ENCODE measurements at places on chromosomes 13 and 19.

DNA sequence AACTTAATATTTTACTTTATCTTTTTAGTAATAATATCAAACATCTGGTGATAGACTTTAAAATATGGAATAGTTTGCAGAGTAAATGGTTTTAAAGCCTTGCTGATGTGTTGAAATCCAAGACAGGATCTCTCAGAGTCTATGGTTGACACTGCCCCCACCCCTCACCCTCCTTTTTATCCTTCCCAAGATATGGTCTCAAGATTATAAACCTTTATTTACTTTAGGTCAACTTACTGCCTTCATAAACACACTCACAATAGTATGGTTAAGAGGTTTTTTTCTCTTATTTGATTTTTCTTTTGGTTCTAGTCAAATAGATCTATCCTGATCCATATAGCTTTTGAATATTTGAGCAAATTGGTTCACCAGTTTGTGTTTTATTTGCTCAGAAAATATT, 39.0 kb downstream of the PAN3 start:
- DNase-seq, result no peak

DNA sequence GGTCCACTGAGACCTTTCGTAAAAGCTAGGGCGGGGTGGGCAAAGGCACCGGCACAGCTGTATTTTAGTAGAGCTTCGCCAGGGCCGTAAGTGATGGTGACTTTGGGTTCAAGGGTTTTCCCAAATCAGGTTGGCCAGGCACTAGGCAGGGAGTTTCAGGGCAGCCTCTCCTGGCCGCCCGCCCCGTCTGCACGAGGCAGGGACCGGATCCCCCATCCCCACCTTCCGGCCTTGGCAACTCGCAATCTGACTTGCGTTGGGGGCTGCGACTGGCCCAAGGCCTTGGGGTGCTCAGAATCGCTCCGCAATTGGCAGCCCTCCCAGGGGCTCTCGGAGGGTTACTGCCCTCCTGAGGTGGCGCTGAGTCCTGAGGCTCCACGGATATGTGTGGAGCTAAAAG, 4.1 kb upstream of the ZIC5 start:
- no peak for DNase-seq

GRCh38 chr19:39816287-39817048, 17.5 kb downstream of the DYRK1B start:
- DNase-seq, result no peak

DNA sequence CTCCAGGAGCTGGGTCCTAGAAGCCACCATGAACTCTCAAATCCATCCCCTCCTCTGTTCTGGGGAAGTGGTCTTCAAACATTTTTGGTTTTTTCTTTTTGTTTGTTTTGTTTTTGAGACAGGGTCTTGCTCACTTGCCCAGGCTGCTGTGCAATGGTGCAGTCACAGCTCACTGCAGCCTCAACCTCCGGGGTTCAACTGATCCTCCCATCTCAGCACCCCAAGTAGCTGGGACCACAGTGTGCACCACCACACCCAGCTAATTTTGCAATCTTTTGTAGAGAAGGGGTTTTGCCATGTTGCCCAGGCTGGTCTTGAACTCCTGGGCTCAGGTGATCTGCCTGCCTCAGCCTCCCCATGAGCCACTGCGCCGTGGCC, 7.0 kb downstream of the BLVRB start:
- no peak for DNase-seq

DNA sequence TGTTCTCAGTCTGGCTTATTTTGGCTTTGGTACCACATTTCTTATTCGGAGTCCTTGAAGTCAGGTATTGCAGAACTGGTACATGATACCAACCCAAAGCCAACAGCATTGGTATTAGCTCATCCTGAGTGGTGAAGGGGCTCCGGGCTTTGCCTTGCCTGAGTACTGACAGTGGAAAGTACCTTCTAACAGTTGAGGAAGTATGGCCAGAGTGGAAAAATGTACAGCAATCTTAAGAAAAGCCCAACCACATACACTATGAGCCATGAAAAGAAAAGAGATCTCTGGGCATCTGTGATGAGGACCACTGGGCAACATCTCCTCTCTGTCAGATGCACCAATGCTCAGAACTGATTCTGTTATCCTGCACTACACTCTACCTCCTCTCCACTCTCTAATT, 8.3 kb downstream of the LCP1 start:
- no peak for DNase-seq

- no peak for DNase-seq
Measured at GRCh38 chr19:38264486-38265212, at the start of gene SPINT2. Gene SPINT2 (plus strand): TSS chr19:38264573. CDS start chr19:38264893, 320 bp downstream.

GRCh38 chr13:101775267-101775666, 322.8 kb downstream of the ITGBL1 start:
- no peak for DNase-seq

DNA sequence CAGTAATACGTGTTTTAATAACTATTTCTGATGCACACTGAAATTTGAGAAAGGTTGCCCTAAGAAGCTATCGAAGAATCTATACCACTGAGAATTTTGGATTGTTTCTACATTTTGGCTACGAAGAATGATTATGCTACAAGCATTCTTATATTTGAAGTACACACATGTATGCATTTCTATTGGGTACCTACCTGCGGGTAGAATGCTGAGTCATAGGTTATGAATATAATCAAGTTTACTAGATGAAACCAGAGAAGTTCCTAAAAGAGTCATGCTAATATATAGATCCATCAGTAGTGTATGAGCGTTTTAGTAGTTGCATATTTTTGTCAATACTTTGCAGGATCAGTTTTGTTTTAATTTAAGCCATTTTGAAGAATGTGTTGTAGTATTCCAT, 62.0 kb upstream of the PCDH20 start:
- DNase-seq, result no peak

DNA sequence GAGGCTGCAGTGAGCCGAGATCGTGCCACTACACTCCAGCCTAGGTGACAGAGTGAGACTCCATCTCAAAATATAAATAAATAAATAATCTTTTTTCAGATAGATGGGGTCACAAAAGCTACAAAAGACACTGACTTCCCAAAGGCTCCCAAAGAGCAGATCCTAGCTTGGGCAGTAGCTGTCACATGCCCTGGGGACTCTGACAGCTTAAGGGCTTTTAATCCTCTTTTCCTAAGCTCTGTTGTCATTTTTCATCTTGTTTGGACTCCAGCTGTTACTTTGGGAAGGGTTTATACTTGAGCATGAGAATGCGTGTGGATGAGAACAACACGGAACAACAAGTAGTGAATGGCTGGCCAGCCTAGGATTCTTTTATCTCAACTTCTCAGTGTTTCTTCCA, 231.7 kb downstream of the MZT1 start:
- no peak for DNase-seq

- no peak for DNase-seq
Measured at GRCh38 chr19:30743011-30743410, 370.8 kb downstream of the ZNF536 start.

DNA sequence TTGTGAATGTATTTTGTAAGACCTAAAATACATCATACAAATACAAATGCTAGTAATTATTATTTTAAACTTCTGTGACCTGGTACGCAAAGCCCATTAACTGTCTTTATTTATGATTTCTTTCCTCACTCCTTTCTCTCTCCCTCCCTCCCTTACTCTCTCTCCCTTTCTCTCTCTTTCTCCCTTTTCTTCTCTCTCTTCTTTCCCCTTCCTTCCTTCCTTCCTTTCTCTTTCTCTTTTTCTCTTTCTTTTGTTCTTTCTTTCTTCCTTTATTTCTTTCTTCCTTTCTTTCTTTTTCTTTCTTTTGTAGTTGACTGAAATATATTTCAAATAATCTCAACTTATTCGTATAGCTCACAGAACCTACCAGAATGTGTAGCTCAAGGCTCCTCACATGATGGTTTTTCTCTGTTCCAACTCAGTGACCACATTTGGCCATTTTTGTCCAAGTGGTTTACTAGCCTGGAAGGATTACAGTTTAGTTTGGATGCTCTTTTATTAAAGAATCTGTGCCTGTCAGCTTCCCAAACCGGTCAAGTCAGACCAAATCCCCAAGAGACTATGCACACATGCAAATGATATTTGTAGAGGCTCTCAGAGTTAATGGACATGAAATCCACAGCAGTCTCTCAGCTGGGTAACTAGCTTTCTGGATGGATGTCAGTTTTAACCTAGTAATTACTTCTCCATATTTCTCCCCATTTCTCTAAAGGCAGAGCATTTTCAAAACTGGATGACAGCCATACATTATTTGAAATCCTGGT, 71.7 kb downstream of the POSTN start:
- DNase-seq, result no peak

DNA sequence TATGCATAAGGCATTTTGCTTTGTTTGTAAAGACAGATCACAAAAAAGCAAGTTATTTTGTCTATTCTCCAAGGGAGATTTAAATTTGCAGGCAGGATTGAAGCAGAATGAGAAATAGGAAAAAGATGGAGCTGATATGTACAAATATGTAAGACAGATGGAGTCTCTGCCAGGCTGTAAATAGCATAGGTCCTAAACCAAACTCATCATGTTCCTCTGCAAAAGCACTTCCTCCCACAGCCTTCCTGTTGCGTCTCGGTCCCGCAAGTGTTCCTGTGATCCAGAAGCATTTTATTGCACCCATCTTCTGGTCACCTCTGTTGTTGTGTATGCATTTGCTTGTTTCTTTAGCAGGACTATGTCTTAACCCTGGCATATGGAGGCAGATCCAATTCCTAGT, 95.7 kb upstream of the CLDN10 start:
- DNase-seq, result no peak

DNA sequence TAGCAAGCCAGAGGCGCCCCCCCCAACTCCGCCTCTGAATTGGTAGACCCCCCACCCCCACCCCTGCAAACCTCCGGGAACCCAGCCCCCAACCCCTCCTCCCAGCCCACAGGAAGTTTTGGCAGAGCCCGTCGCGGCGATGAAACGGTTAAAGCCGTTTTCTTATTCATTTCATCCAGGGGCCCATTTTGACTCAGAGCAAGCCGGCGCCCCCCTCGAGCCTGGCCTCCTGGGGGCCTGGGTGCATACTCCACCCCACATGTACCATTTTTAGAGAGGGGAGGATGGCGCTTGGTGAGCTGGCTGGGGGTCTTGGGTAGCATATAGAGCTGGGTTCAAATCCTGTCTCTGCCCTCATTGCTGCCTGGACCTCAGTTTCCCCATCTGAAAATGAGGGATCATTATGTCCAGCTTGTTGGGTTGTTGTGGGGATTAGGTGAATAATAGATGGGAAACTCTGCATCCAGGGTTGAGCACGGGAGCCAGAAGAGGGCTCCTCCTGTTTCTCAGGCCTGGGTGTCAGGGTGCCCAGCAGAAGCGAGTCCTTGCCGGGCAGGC, 7.9 kb upstream of the JUNB start:
- peak; percentile 56 for DNase-seq

GRCh38 chr13:100106005-100106404, 17.1 kb downstream of the PCCA start:
- DNase-seq, result no peak

- DNase-seq, result peak; percentile 36
Measured at GRCh38 chr13:106561551-106562170, 6.3 kb downstream of the ARGLU1 start.

GRCh38 chr19:44848036-44848811, 2.1 kb downstream of the NECTIN2 start:
- no peak for DNase-seq

DNA sequence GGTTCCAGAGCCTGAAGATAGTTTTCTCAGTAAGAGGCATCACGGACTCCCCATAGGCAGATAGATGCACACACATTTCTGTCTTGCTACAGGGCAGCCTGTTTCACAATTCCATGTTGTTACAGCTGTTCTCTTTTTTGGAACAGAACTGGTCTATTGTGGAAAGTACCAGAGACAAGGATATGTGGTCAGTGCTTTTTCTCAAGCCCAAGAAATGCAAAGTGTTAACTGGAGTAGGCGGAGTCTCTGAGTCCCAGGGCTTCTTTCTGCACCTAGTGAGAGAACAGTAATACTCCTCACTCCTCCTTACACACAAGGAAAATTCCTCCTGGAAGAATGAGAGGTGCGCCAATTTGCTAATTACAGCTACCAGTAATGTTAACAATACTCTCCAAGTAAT, 141.6 kb upstream of the ARGLU1 start:
- no peak for DNase-seq

DNA sequence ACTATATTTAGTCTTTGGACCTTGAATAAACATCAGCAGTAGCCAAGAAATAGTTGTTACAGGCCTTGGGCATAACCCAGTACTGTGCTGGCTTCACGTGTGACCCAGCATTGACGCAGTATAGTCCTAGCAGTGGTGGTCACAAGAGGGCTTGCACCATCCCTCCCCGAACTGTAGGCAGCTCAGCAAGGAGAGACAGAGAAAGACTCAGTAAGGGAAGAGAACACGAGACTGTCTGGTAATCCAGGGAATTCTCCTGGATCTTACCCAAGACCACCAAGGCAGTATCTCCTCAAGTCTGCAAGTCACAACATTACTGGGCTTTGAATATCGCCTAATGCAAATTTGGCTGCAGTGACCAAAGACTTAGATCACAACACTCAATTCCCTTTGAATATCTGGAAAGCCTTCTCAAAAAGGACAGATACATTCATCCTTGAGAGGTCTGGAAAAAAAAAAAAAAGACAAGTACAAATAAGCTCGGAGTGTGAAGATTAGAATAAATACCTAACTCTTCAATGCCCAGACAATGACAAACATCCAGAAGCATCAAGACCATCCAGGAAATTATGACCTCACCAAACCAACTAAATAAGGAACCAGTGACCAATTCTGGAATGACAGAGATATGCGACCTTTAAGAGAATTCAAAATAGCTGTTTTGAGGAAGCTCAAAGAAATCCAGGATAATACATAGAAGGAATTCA, 39.7 kb downstream of the CAB39L start:
- no peak for DNase-seq

DNA sequence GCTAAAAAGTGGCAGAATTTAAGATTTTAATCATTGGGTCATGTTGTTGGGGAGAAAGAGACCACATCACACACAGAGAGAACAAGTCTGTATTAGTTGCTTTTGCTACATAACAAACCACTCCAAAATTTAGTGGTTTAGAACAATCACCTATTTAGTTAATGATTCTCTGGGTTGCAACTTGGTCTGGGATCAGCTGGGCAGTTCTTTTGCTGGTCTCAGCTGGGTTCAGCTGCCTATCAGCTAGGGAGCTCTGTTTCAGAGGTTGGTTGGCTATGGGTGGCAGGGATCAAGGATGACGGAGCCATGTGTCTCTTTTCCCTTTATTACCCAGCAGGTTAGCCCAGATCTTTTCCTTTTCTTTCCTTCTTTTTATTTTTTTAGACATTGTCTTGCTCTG, 8.9 kb downstream of the PINLYP start:
- no peak for DNase-seq

DNA sequence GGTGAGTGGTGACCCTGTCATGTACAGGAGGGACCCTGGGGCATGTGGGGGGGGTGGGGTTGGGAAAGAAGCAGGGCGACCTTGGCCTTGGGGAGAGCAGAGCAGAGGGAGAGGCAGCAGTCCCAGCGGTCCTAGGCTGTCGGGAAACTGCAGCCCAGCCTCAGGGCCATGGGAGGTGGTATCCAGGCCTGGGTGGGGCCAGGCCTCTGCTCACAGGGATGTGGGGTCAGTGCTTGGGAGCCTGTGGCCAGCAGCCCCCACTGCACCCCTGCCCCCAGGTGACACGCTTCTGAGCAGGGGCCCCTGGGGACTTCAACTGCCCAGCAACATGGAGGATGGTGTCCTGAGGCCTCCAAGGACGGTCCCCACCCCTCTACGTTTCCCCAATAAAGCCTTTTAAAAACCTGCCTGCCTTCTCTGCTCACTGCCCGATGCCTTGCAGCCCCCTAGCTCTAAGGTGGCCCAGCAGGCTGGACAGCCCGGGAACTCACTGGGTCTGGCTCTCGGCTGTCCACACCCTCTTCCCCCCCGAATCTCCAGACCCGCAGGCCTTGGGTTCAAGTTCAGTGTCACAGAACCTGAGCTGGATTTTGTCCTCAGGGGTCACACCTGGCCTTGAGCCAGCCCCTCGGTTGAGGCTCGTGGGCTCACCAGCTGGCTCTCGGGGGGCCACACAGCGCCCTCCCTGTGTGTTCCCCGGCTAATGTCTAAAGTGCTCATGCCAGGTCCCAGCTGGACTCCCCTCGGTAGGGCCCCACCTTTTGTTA, 6.9 kb downstream of the PNKP start:
- no peak for DNase-seq
